Fibroblast of the conjunctiva (primary cell): ENCODE measurements at places on chromosomes 4 and X.

GRCh38 chr4:20137176-20137575, 114.5 kb upstream of the SLIT2 start:
- no peak for DNase-seq

DNA sequence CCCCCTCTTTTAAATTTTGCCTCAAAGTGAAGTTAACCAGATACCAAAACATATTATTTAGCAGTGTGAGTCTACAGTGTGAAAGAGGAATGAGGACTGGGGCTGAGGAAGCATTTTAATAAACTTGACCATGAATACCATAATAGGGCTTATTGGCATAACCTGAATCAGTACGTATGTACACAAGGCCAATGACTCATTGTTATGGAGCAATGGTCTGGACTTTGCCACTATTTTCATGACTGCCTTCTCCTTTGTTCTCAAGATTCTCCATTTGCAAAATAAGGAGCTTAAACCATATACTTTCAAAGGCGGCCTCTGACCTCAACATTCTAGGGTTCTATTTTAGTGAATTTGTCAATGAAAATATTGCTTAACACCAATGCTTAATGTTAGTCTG, 102.8 kb upstream of the OR13H1 start:
- DNase-seq: no peak

- DNase-seq: no peak
Measured at GRCh38 chrX:122788216-122788615, 395.9 kb upstream of the GRIA3 start.

GRCh38 chrX:49725923-49726904, 30.4 kb upstream of the PAGE1 start:
- no peak for DNase-seq

- DNase-seq: no peak
Measured at GRCh38 chr4:83947830-83948193, 411.9 kb downstream of the GPAT3 start.

GRCh38 chr4:176044589-176044951, 21.1 kb upstream of the WDR17 start:
- no peak for DNase-seq

GRCh38 chr4:38323141-38323641, 340.8 kb upstream of the KLF3 start:
- DNase-seq: no peak

DNA sequence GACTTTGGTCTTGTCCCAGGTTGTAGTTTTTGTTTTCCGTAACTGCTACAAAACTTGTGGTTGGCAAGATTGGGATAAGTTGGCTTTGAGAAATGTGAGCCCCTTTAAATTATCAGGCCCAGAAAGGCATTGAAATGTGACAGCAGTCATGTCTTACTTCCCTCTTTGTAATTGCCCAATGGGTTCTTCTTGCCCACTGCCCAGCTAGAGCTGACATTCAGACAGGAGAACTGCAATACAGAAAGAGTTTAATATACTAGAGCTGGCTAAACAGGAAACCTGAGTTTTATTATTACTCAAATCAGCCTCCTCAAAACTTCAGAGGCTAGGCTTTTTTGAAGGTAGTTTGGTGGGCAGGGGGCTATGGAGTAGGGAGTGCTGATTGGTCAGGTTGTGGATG, 288.3 kb downstream of the ZNF674 start:
- DNase-seq: no peak

- DNase-seq: no peak
Measured at GRCh38 chrX:2521092-2521926, 20.5 kb upstream of the DHRSX start.
